Karpas-422 (cell line): ENCODE measurements at places on chromosomes 2 and 18. TPM values are rescaled to one million over a fixed set of nuclear protein-coding genes. Genes with fewer than 3 reads are reported as not detected.

DNA sequence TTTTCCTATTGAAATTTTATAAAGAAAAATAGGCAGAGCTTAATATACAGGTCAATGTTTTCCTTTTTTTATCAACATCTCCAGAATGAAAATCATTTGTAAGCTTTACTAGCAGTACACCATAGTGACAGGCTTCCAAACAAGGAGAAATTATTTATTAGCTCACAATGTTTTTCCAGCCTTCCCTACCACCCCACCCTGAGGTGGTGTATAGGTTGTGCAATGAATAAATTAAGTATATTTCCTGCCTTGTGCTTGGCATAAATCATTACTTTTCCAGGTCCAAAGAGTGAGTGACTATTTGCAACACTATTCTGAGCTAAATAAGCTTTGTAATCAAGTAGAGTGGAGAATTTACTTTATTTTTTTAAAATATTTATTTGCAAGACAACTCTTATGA lies 876.2 kb upstream of the POU3F3 start:
- H3K4me3 ChIP-seq: no peak overlapping the region
- H3K27me3 ChIP-seq: no peaks in the 10 kb centered on the region
- H3K27ac ChIP-seq: no peak overlapping the region
- no peak for DNase-seq

Gene CD8B2
- not detected in 2 replicates for total RNA-seq

GRCh38 chr2:124814968-124815745 lies 790.1 kb downstream of the CNTNAP5 start:
- H3K4me3 ChIP-seq: no peak overlapping the region
- H3K27me3 ChIP-seq: no peaks in the 10 kb centered on the region
- no peaks in the 10 kb centered on the region for H3K36me3 ChIP-seq

DNA sequence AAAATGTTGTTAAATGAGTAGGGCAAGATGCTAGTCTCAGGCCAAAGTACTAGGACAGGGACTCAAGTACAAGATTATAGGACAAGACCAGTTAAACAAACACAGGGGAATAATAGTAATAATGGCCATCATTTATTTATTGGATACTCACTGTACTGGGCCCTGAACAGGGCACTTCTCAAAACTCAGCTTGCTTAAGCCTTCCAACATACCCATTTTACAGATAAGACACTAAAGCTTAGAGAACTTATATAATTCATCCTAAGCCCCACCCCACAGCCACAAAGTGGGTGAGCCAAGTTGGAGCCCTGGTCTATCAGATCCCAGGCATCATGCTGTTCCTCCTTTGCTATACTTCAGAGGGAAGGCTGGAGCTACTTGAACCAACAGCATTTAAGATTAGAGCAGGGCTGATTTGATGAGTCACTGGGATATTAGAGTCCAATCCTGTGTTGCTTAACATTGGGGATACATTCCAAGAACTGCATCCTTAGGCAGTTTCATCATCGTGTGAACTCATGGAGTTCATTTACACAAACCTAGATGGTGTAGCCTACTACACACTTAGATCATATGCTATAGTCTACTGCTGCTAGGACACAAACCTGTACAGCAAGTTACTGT lies 153.6 kb downstream of the MTCL1 start:
- no peak overlapping the region for H3K4me3 ChIP-seq
- no peak for DNase-seq

DNA sequence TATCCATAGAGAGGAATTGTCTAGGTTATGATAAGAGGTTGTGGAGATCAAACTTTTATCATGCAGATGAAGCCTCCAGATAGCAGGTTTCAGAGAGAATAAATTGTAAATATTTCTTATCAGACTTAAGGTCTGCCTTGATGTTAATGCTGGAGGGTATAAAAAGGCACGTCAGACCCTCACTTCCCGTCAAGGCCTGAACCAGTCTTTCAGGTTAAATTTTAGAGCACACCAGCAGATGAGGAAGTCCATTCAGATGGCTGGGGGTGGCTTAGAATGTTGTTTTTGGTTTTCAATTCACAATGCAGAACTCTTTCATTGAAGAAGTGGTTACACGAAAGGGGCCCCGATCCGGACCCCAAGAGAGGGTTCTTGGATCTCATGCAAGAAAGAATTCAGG lies 144.4 kb upstream of the FBXO11 start:
- H3K36me3 ChIP-seq: no peaks in the 10 kb centered on the region
- no peak for DNase-seq
- peaks cover 6% of the 10 kb centered on the region for H3K4me1 ChIP-seq
